ENCODE measurements at places on chromosomes 3 and 15.

DNA sequence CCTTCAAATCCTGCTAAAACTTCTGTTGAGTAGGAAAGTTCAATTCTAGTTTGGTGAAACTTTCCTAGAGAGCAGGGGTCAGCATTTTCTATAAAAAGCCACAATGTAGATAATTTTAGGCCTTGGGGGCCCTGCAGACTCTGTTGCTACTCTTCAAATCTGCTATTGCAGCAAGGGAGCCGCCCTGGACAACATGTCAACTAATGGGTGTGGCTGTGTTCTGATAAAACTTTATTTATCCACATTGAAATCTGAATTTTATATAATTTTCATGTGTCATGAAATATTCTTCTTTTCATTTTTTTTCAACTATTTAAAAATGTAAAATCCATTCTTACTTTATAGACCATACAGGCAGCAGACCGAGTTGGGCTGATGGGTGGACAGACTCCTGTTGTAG is 67.4 kb upstream of the SAMMSON start:
- DNase-seq: no peak

DNA sequence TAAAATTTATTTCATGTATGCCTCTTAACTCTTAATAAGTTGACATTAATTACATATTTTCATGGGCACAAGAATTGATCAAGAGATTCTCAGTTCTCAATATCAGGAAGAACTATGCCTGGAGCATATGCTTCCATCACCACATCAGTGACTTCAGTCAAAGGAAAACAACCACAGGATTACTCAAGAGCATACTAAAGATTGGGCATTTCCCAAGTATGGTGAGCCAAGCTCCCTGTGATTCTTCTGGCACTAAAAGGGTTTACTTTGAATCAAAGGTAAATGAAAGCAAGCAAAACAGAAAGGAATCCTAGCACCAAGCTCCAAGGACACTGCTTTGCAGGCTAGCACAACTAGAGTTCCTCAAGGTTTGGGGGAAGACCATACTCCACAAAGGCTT is 44.6 kb downstream of the FMN1 start:
- peak; percentile 61 for DNase-seq

GRCh38 chr3:157502916-157503595 is at the start of gene VEPH1:
TSS of gene VEPH1 (minus strand) at chr3:157503416. CDS start at chr3:157495349, 8,067 bp downstream.
- no peak for DNase-seq

DNA sequence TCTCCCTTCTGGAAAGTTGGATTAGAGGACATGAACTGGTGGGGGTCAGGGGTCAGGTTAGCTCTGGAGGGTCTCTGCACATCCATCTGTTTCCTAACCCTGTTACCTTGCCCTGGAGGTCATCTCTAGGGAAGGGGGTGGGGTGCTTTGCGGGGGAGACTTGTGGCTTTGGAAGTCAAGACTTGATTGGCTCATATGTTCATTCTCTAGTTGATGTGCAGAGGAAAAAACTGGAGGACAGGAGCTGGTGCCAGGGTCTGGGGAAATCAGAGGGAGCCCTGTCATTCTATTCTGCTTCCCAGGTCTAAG is 42.9 kb upstream of the ROPN1 start:
- DNase-seq: no peak

- no peak for DNase-seq
Measured at GRCh38 chr15:76730262-76730661, 174.9 kb downstream of the SCAPER start.

- DNase-seq: no peak
Measured at GRCh38 chr15:70250208-70251201, 152.8 kb upstream of the TLE3 start.

- DNase-seq: no peak
Measured at GRCh38 chr15:38961931-38962330, 397.3 kb upstream of the RASGRP1 start.

DNA sequence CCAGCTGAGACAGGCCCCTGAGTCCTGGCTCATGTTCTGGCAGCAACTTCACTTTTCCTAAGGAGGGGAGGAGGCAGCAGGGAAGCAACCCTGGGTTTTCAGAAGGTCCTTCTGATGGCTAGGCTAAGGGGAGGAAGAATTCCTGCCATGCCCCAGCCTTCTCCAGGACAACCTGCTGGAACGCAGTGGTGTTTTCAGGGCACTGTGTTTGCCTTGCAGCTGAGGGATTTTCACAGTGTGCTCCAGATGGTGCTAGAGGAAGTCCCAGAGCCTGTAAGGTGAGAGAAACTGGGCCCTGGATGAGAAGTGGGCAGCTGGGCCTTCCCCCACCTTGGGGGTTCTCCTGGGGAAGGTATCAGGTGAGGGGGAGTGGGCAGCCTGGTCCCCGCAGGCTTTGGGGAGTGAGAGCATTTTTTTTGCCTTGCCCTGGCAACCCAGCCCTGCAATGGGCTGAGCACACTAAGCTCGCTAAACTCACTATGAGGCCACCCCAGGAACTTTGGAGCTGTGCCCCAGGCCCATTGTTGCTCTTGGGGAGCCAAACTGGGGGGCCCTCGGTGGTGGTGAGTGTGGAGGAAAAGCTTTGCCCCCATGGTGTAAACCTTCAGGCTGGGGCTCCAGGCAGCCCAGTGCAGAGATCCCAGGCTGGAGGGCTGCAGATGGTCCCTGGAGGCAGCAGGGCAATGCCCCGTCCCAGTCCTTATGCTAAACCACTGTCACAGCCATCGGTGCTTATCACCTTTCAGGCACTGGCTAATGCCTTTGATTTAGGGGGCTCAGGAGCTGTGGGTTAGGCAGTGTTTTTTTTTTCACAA is 41.1 kb downstream of the ACAA1 start:
- no peak for DNase-seq

DNA sequence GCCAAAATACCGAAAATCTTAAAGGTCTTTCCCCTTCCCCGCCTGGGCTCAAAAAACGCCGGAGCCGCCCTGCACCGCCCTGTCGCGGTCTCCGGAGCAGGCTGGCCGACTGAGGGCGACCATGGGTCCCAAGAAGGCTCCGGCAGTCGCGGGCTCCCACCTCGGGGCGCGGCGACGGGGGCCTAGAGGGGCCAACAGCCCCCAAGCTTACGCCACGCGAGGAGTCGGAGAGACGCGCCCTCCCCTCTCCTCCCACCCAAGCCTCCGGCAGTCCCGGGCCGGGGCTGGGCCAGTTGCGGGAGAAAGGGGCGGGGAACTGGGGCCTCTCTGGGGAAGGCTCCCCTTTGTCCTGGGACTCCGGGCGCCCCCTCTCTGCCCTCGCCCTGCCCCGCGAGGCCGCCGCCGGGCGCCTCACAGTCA is 69.2 kb downstream of the GOLGA8B start:
- no peak for DNase-seq

GRCh38 chr15:78616506-78616905 is 4.3 kb downstream of the CHRNA3 start:
- DNase-seq: no peak

- no peak for DNase-seq
Measured at GRCh38 chr15:84962955-84963354, 18.7 kb upstream of the PDE8A start.

- no peak for DNase-seq
Measured at GRCh38 chr3:89052386-89052785, 55.0 kb upstream of the EPHA3 start.

GRCh38 chr15:31200735-31201151 is 99.2 kb upstream of the TRPM1 start:
- no peak for DNase-seq

DNA sequence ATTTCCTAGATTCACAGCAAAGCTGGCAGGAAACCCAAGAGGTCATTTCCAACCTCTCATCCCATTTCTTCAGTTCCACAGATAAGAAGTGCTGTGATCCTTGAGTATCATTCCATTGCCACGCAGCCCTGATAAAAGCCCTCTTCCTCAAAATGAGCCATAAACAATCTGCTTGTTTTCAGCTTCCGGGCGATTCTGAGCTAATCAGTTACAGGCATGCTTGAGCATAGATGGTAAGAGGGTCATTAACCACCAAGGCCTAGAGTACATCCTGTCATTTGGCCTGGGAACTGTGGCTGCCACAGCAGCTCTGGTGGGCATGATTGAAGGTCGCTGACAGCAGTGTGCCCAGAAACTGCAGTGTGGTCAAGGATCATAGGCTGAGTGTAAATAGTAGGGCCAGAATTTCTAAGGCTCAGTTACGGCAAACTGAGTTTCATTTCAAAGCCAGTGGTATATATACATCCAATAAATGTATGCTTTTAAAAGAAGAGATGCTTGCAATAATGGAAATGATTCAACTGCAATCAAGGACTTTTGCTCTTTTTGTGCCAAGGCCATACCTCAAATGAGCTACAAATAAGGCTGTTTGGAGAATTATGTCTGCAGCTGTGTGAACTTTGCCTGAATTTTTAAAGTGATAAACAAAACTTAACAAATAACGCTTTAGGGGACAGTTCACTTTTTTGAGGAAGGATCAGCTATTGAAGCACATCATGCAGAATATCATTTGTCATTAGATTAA is 47.3 kb downstream of the P3H2 start:
- DNase-seq: peak; percentile 11

DNA sequence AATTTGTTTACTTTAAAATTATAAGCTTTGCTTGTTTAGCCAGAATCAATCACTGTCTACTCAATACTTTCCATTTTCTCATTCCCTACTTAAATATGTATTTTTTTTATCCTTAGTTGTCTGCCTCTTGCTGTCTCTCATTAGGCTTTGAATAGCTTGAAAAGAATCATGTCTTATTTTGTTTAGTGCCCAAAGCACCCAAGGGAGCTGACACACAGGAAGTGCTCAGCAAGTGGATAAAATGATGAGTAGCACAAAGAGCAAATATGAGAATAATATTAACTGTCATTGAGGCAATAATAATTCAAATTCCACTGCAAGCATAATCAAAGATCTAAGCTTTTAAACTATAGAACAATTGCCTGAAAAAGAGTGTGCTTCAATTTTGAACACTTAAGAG is 19.0 kb upstream of the IL1RAP start:
- no peak for DNase-seq

DNA sequence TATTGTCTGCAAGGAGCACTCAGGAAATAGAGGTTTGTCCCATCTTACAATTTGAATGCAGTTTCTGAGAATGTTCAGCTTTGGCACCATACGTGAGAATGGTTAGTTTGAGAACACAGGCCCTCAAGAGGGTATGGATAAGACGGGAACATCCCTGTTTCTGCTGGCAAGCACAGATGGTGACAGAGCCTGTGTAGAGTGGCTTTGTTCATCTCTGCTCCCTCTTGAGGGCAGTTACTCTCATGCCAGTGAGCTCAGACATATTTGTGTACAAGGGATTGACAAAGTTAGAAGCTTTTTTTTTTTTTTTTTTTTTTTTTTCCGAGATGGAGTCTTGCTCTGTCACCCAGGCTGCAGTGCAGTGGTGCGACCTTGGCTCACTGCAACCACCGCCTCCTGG is 71.5 kb upstream of the FILIP1L start:
- DNase-seq: no peak

- DNase-seq: no peak
Measured at GRCh38 chr3:177494216-177494615, 296.9 kb upstream of the TBL1XR1 start.

GRCh38 chr3:126519506-126520455 is 2.2 kb upstream of the UROC1 start:
- no peak for DNase-seq

GRCh38 chr15:96374499-96374898 is 44.0 kb downstream of the NR2F2 start:
- no peak for DNase-seq

DNA sequence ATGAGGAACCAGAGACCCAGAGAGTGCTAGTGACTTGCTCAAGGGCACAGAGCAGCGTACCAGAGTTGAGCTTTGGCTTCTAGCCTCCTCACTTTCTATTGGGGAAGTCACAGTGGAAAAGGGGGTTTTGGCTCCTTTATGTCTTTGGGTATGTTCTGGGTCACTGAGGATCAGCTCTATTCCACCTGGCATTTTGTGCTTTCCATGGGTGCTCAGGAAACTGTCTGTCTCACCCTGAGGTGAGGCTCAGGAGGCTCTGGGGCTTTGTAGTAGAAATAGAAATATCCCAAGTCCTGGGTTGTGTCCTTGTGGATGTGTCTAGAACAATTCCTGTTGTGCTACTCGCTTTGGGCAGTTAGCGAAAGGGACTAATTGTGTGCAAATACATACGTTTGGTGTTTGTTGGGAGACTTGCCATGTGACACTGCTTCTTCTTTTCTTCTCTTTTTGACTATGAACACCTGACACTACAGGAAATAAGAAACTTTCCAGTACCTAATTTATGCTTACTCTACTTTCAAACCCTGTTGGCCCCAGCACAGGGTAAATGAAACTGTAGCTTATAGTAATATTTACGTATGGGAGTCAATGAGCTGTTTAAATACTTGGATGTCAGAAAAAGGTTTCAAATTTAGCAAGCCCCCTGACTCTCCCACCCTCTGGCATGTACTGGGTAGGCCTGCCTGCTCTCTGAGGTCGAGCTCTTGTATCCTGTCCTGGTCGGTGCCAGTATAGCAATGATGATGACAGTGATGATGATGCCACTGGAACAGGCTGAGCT is 35.6 kb downstream of the SMAD3 start:
- DNase-seq: no peak

- DNase-seq: no peak
Measured at GRCh38 chr3:138962854-138963560, 16.0 kb downstream of the FOXL2NB start.

DNA sequence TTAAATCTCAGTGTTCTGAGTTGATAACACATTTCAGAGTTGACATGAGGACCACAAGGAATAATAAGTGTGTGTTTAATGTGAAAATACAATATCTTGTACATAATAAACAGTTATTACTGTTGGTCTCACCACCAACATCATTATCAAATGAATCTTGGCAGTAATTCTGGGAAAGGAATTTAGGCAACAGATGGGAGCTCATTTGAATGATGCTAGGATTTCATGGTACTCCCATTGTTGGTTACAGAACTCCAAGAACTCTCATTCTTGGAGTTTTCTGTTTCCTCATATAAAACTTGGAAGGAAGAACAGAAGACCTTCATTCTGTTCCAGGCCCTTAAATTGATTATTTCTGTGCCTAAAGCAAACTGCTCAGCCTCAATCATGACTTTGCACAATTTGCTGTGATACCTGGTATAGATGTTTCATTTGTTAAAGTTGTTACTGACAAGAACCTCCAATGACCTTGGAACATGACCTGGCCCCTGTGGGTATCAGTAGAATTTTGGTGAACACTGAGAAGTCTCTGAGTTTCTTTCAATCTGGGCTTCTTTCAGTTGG is 385.8 kb downstream of the LPP start:
- DNase-seq: no peak

GRCh38 chr3:43286841-43287499 is 630 bp downstream of the SNRK start:
- no peak for DNase-seq

Measured in LoVo (cell line).